Hair follicular keratinocyte (primary cell): ENCODE measurements at places on chromosomes 4 and X. TPM values are rescaled to one million over a fixed set of nuclear protein-coding genes. Genes with fewer than 3 reads are reported as not detected.

The PRDM5 gene
- total RNA-seq: 9.5 and 17.0 TPM in 2 replicates

The CFI gene
- not detected in 2 replicates for total RNA-seq

The NEXMIF gene
- total RNA-seq: not detected in 2 replicates

The SCD5 gene
- 13.5 and 28.0 TPM in 2 replicates for total RNA-seq

The NLRP2B gene
- not detected in 2 replicates for total RNA-seq

The ETNPPL gene
- not detected in 2 replicates for total RNA-seq

The QRFPR gene
- 0.55 and 3.5 TPM in 2 replicates for total RNA-seq

The PPEF1 gene
- not detected in 2 replicates for total RNA-seq

The NSG1 gene
- 20.4 and 24.8 TPM in 2 replicates for total RNA-seq

The HHIP gene
- under 0.01 TPM in 1 of 2 replicates, not detected in the other for total RNA-seq

The GPRASP1 gene
- total RNA-seq: 0.04 and 0.08 TPM in 2 replicates

The SPANXN3 gene
- total RNA-seq: not detected in 2 replicates

The TREX2 gene
- total RNA-seq: 2.0 and 4.1 TPM in 2 replicates

The ZNF711 gene
- 0.76 and 1.2 TPM in 2 replicates for total RNA-seq

The MXRA5 gene
- 0.68 and 4.4 TPM in 2 replicates for total RNA-seq

The SOD3 gene
- not detected in 2 replicates for total RNA-seq

The ZNF630 gene
- 0.42 and 1.1 TPM in 2 replicates for total RNA-seq

The CFAP299 gene
- total RNA-seq: not detected in 2 replicates

The GPR119 gene
- total RNA-seq: not detected in 2 replicates

The LUZP4 gene
- total RNA-seq: not detected in 2 replicates

The NKX6-1 gene
- 0.04 TPM in 1 of 2 replicates, not detected in the other for total RNA-seq

The ARHGAP4 gene
- 0.84 and 2.0 TPM in 2 replicates for total RNA-seq

The MAGEC1 gene
- total RNA-seq: not detected in 2 replicates

The ZNF732 gene
- total RNA-seq: 1.2 and 1.4 TPM in 2 replicates

The LANCL3 gene
- total RNA-seq: 0.70 and 0.76 TPM in 2 replicates

The MAGED4 gene
- 1.7 and 10.2 TPM in 2 replicates for total RNA-seq

The IQCM gene
- total RNA-seq: not detected in 2 replicates

The RAB28 gene
- total RNA-seq: 21.2 and 23.1 TPM in 2 replicates

The ADH1B gene
- not detected in 2 replicates for total RNA-seq

The ATP8A1 gene
- under 0.01 and 0.16 TPM in 2 replicates for total RNA-seq

The ADD1 gene
- total RNA-seq: 79.7 and 104 TPM in 2 replicates

The C4orf51 gene
- not detected in 2 replicates for total RNA-seq

The SPANXA2 gene
- not detected in 2 replicates for total RNA-seq

The CFAP99 gene
- not detected in 2 replicates for total RNA-seq

The MAGEA2B gene
- total RNA-seq: not detected in 2 replicates

The SLC25A14 gene
- total RNA-seq: 7.3 and 19.2 TPM in 2 replicates

The PDZD4 gene
- total RNA-seq: 0.04 TPM in 1 of 2 replicates, not detected in the other

The MMRN1 gene
- not detected in 2 replicates for total RNA-seq

The NSDHL gene
- total RNA-seq: 32.7 and 44.9 TPM in 2 replicates

The GRPEL1 gene
- total RNA-seq: 45.0 and 51.4 TPM in 2 replicates

The ADH7 gene
- 0.08 TPM in 1 of 2 replicates, not detected in the other for total RNA-seq

The FGF5 gene
- 1.2 and 2.1 TPM in 2 replicates for total RNA-seq

The TET2 gene
- 5.2 and 5.7 TPM in 2 replicates for total RNA-seq

The SLC10A6 gene
- 4.8 and 5.0 TPM in 2 replicates for total RNA-seq

The GYPA gene
- total RNA-seq: not detected in 2 replicates

The SULT1E1 gene
- total RNA-seq: 0.42 and 1.2 TPM in 2 replicates

The CYSLTR1 gene
- not detected in 2 replicates for total RNA-seq

The AFF2 gene
- not detected in 2 replicates for total RNA-seq

The NOX1 gene
- total RNA-seq: not detected in 2 replicates

The TRAM1L1 gene
- total RNA-seq: 0.68 and 1.2 TPM in 2 replicates

The TMPRSS11A gene
- total RNA-seq: not detected in 2 replicates

The RHOXF2B gene
- total RNA-seq: not detected in 2 replicates

The GRIA3 gene
- total RNA-seq: 1.9 and 2.0 TPM in 2 replicates

The CMC4 gene
- 17.2 and 20.3 TPM in 2 replicates for total RNA-seq

The UPF3B gene
- 2.7 and 2.9 TPM in 2 replicates for total RNA-seq

The ASB12 gene
- not detected in 2 replicates for total RNA-seq

The CT55 gene
- total RNA-seq: not detected in 2 replicates

The SERTM2 gene
- not detected in 2 replicates for total RNA-seq

The RAB40A gene
- not detected in 2 replicates for total RNA-seq
